ENCODE measurements at places on chromosomes 11 and 22. TPM values are rescaled to one million over a fixed set of nuclear protein-coding genes. Genes with fewer than 3 reads are reported as not detected.

Gene IL18BP
- total RNA-seq, result 25.7 TPM

Gene LTBP3
- 187 TPM for total RNA-seq

Gene HBB
- not detected for total RNA-seq

Gene GPHA2
- not detected for total RNA-seq

Gene DCHS1
- total RNA-seq, result 8.0 TPM

Gene LTO1
- 43.2 TPM for total RNA-seq

Gene FREY1
- 3.2 TPM for total RNA-seq

Gene RHBDD3
- total RNA-seq, result 11.3 TPM

Gene OR8H2
- total RNA-seq, result not detected

Gene PKNOX2
- not detected for total RNA-seq

Gene EMID1
- not detected for total RNA-seq

Gene CDC45
- 0.37 TPM for total RNA-seq

Gene SYT7
- not detected for total RNA-seq

Gene CASP5
- total RNA-seq, result not detected

Gene SAA4
- total RNA-seq, result not detected

Gene DCPS
- total RNA-seq, result 12.1 TPM

Gene MICAL2
- total RNA-seq, result 66.9 TPM

Gene INS
- not detected for total RNA-seq

Gene PATE4
- not detected for total RNA-seq

Gene DBX1
- total RNA-seq, result not detected
